ENCODE measurements at places on chromosomes 4 and X.

- DNase-seq = no peak
Measured at GRCh38 chrX:15769300-15769954, 20.9 kb upstream of the ZRSR2 start.

DNA sequence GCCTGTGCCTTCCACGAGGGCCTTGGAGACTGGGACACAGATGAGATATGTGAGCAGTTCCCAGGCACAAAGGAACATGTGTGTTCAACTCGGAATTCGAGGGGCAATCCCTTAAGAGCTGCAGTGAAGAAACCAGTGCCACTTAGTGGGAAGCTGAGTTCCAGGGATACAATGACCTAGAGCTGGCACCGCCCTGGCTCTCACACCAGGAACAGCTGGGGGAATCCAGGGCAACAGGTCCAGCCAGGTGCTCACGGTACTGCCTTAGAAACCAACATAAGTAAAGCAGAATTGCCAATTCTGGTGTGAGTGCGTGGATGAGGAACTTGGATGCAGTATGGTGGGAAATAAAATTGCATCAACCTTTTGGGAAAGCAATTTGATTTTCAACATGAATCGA lies 122.9 kb downstream of the AFAP1 start:
- no peak for DNase-seq

DNA sequence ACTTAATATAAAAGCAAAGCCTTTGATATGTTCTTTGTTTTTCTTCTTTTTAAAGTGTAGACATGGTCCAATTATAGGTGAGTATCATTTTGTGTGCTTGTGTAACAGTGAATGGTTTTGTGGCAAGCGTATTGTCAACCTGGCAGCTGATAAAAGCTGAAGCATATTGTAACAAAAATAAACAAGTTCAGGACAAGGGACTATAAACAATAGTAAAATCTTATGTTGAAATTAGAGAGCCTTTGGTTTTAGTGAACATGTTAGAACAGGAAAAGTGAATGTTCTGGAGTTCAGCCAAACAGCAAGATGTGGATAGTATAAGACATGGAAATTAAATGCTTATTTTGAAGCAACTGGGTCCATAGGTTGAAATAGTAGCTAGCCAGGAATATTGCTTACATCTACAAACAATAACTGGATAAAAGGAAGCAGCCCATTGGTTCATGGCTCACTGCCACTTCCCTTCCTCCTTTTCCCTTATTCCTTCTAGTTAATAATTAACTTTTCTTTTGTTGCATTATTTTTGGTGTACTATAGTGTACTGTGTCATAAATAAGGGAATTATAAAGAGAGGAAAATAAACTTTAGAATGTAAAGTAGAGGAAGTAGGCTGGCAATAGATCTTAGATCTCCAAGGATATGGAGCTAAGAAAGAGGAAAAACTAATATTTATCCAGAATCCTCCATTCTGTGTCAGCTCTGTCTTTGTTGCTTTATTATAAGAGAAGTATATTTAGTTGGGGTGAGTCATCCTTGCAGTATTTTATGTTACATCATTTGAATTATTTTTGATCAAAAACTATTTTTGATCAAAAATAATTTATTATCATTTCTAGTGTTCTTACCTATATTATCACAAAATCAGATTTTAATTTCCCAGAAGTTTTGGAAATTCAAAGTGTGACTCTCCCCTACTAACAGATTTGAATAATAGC lies 65.6 kb downstream of the MRPL1 start:
- DNase-seq = no peak

DNA sequence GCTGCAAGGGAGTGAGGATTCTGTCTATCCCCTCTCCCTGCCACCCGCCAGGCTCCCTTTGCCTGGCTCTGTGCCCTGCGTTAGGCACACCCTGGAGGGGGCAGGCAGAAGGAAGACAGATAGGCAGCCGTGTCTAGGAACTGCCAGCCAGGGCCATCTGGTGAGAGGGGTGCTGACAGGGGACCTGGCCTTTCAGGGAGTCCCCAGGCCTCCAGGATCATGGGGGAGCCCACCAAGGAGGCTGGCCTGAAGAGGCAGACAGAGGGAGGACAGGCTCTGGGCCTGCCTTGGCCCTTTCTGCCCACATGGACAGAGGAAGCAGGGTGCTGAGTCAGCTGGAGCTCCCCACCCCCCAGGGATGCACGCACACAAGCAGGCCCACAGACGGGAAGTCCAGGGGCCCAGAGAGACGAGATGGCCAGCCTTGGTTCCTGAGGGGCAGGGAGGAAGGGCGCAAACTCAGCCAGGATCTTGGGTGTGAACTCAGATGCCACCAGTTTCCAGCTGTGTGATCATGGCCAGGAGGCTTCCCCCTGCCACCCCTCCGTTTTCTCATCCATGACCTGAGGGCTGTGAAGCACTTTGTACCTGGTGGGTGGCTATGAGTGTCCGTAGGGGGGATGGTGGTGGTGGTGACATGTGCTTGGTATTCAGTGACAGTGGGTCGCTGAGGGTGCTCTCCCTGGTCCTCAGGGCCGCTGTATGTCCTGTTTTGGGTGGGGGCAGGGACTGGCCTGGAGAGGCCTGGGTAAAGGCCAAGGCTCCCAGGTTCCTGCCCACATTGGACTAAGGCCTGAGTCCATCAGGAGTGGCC lies 1.8 kb downstream of the SH3BP2 start:
- DNase-seq = peak; percentile 83
